ENCODE measurements at places on chromosomes 11 and 22. TPM values are rescaled to one million over a fixed set of nuclear protein-coding genes. Genes with fewer than 3 reads are reported as not detected.

- no peak for DNase-seq
Observed at GRCh38 chr11:6843670-6844069, 1.8 kb upstream of the OR10A5 start.

DNA sequence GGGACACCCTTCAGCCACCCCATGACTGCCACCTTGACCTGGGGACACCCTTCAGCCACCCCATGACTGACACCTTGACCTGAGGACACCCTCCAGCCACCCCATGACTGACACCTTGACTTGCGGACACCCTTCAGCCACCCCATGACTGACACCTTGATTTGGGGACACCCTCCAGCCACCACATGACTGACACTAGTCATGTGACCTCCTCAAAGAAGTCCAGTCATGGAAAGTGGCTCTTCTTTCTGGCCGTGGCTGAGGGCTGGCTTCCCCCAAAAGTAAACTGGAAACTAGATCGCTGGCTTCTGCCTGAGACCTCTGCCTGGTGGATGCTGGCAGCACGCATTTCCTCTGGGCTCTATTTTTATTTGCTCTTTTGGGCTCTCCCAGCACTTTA lies 28.4 kb downstream of the ARFGAP2 start:
- no peak for DNase-seq

The CDC42BPG gene
- 0.32 TPM for total RNA-seq

The OR5B21 gene
- not detected for total RNA-seq

DNA sequence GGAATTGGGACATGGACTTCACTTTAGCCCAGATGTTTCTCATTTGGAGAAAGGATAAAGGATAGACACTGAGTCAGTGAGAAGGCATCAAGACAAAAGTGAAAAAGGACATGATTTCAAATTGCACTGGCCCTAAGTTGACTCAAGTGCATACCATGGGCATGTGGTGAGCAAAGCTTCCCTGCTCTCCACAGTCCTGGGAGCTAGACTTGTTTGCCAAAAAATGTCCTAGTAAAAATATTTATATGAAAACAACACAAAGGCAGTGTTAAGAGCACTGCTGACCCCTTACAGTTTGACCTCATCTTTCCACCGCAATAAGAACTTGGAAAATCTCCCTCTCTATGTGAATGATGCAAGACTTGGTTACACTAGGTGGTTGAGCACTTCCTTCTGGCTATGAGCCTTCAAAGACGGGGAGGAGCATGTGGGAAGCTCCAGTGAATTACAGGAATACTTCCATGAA lies 46.5 kb upstream of the FIBIN start:
- DNase-seq: no peak

- no peak for DNase-seq
Observed at GRCh38 chr22:44906248-44906936, 103.4 kb downstream of the PHF21B start.

The PAMR1 gene
- not detected for total RNA-seq

- DNase-seq: no peak
Observed at GRCh38 chr22:23523713-23524112, 56.4 kb downstream of the IGLL1 start.

DNA sequence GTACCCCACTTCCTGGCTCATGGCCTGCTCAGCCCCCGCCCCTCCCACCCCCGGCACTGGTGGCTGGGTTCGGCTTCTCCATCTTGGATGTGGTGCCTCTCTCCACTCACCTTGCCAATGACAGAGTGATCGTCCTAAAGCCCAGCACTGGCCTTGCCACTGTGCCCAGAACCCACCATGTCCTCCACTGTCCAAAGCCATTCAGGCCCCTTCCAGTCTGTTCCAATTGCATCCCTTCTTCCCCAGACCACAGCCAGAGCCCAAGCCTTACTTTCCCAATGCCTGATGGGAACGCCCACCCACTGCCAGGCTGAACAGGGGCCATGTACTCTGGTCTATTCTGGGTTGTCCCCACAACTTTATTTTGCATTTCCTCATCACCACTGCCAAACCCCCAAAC lies 625.8 kb upstream of the B3GAT1 start:
- no peak for DNase-seq

GRCh38 chr11:13924801-13925327 lies 37.7 kb upstream of the SPON1 start:
- no peak for DNase-seq

GRCh38 chr11:132853886-132854285 lies 678.4 kb downstream of the OPCML start:
- no peak for DNase-seq

DNA sequence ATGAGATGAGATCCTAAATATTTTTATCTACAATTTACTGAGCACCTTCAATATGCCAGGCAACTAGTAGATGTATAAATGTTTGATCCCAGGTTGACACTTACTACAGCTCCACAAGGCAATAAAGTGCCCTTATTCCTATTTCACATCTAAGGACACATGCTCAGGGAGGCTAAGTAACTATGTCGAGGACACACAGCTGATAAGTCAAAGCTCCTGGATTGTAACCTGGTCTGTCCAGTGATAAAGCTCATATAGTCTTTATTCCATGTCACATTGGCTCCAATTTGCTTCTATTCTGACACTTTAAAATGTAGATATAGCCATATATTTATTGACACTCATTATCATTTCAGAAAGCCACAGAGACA lies 93.8 kb upstream of the BMAL1 start:
- DNase-seq: no peak

GRCh38 chr22:48096411-48096810 lies 1334.0 kb downstream of the TBC1D22A start:
- DNase-seq: no peak

GRCh38 chr11:88404932-88405710 lies 67.6 kb upstream of the CTSC start:
- no peak for DNase-seq

The NRXN2 gene
- total RNA-seq: 0.24 TPM

DNA sequence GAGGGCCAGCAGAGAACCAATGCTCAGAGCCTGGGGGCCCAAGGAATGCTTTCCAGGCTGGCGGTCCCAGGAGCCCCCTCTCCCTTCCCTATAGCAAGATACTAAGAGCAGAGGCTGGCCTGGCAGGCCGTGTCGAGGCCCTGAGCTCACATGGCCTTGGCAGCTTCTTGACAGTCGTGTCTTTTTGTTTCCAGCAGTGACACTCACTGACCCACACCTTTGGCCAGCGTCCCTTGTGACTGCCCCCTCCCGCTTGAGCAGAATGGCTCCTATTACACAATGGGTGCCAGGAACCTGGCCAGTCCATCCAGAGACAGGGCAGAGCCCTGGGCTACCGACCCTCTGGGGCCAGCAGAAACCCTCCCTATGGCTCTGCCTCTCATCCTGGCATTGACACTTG lies 6.4 kb upstream of the CCND1 start:
- DNase-seq: no peak
